NCI-H1436 treated with DMSO at 0.1 percent for 48 hours (cell line): ENCODE measurements at places on chromosomes 12 and 14.

GRCh38 chr12:123114304-123115083 is 36.4 kb downstream of the PITPNM2 start:
- no peak for DNase-seq

DNA sequence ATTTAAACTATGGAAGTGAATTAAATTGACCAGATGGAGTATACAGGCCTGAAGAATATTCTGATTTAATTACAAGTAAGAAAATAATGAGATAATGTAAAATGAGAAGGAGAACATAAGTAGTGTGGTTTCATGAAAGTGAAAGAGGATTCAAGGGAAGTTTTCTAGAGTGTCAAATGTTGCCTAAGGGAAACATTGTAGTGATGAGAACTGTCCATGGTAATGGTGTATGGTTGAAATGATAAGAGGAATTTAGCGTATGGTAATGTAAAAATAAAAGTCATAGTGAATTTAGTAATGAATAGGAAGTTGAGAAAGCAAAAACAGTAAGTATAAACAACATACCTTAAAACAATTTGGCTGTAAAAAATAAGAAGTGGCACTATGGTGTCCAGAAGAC is 1954.6 kb upstream of the FLRT2 start:
- no peak for DNase-seq

DNA sequence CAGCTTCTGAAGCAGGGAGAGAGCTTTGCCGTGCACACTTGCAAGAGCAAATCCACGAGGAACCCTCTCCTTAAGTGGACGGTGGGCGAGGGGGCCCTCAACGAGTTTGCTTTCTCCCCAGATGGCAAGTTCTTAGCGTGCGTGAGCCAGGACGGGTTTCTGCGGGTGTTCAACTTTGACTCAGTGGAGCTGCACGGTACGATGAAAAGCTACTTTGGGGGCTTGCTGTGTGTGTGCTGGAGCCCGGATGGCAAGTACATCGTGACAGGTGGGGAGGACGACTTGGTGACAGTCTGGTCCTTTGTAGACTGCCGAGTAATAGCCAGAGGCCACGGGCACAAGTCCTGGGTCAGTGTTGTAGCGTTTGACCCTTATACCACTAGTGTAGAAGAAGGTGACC is 69.0 kb downstream of the WDR20 start:
- no peak for DNase-seq

DNA sequence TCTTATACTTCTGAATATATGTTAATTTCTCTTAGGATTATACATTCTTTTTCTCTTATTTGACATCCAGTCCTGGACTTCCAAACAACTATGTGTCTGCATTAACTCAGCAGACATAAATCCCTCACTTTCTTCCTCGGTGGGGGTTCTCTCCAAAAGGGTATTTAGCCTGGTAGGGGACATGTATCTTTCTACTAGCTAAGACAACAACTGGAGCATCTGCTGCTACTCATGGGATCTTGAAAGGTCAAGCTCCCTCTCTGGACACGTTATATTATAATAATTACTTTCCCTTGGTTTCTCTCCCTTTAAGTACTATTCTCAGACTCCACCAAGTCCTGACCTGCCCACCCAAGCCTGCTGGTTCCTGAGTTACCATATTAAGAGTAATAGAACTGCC is 983.7 kb upstream of the FLRT2 start:
- no peak for DNase-seq

- no peak for DNase-seq
These were observed 127.4 kb downstream of the CRADD start for GRCh38 chr12:93804392-93805179.

DNA sequence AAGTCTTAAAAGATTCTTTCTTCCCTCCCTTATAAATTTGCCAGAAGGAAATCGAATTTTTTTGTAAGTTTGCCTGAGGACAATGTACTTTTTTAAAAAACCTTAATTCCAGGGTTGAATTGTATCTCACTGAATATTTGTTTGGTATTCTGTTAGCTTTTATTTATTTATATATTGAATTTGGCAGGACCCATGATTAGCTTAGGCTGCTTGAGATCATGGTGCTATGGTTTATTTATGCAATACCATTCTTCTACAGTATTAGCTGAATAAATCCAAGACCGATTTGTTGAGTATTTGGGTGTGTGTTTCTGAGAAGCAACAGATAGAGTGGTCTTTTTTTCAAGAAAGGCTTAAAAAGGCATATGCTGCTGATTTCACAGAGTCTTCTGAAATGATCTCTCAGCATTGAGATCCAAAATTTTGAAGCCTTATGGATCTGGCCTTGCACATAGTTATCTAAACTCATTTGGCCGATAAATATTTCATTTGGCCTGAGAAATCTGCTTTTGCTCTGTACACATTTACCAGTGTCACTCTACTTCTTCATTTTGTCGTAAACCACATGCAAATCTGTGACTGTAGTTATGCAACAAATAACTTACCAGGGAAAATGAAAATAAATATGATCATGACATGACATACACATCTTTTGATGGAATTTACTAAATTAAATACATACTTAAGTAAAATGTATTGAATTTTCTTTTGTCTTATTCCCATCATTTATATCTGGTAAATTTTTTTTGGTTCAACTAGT is 265.8 kb upstream of the FLRT2 start:
- DNase-seq: no peak

GRCh38 chr12:122946690-122947341 is 19.4 kb downstream of the ABCB9 start:
- no peak for DNase-seq

- DNase-seq: no peak
These were observed 80.3 kb upstream of the TRAF3 start for GRCh38 chr14:102696856-102697495.

GRCh38 chr12:98814254-98814653 is 169.2 kb downstream of the APAF1 start:
- peak; percentile 10 for DNase-seq

DNA sequence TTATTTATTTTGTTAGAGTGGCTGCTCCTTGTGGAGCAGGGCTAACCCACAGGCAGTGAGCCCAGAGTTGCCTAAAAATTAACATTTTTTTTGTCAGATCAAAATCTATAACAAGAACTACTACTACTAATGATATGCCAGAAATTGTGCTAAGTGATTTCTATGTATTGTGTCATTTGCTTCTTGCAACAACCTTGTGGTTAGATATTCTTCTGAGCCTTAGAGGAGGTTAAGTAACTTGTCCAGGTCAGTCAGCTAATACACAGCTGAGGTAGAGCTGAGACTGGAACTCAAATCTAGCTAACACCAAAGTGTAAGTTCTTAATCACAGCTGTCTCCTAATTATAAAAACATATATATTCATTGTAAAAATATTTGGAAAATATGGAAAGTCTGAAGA is 29.8 kb downstream of the CFL2 start:
- no peak for DNase-seq

- DNase-seq: no peak
These were observed 6.1 kb upstream of the ASIC1 start for GRCh38 chr12:50051101-50051806.

DNA sequence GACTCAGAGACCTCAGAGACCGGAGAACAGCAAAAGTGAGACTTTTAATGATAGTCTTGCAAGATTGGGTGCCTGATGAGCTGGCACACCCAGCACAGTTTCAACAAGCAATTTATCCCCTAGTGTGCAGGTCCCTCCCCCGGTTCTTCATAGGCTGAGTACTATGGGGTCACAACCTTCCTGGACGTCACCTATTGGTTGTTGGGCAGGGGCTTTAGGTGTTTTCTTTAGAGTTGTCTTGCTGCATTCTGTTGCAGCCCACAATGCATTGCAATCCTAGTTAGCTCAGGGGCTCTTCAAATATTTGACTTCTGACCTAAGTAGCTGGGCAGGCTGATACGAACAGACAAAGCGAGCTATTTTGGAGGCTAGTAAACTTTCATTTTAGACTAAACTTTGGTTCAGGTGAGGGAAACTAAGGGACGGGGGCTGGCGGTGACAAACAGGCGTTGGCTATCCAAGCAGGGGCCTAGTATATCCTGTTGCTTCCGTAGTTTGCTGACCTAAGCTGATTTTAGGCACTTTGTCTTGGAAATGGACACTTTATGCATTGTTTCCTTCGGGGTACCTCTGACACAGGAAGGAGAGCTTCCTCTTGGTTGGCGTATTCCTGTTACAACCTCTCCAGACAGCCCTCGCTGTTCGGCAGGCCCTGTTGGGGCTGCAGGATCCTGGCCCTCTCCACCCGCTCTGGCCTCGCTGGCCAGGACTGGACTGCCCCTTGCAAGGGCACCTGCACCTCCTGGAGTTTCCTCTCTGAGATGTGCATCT is 14.1 kb downstream of the SIVA1 start:
- DNase-seq: no peak

- no peak for DNase-seq
These were observed 307.7 kb downstream of the CCDC91 start for GRCh38 chr12:28497889-28498411.

GRCh38 chr14:100547633-100548294 is 39.5 kb downstream of the BEGAIN start:
- DNase-seq: peak; percentile 53

DNA sequence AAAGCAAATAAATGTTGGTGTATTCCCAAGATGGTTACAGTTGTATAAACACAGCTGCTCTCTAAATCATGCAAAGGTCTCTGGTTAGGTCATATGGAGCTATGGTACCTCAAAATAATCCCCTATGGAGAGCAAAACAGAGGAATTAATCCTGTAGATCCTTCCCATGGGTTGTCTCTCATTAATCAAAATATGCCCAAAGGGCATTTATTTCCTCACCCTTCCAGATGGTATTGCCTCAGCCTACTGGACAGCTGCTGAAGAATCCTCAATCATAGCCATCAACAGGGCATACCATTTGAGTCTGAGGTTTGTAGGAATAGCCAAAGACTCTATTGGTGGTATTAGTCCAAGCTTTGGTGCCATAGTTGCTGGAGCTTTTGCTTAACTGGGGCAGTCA is 360.9 kb downstream of the RPL10L start:
- no peak for DNase-seq

- no peak for DNase-seq
These were observed 80.1 kb downstream of the PLEKHA5 start for GRCh38 chr12:19209661-19210060.

DNA sequence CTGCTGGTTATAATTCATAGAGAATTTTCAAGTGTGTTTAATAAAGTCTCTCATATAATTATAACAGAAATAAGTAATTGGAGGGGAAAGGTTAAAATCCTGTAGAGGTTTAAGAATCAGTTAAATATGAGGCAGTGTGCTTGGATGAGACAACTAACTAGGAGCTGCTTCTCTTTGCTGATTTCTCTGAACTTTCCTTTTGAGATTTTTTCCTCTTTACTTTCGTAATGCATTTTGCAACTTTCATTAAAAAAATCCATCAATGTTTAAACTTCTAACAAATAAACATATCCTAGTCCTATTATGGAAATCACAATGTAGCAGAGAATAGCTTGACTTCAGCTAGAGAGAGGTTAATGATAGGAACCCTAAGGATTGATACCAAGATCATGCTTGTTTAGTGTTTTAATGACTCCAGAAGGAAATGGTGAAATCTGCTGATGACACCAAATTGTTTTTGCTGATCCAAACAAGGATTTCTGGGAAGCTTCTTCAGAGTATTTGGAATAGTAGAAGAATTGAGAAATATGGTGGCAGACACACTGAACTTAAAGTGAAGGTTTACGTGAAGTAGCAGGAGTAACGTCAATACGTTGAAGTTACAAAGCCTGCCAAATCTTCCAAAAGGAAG is 122.6 kb downstream of the RAD51B start:
- no peak for DNase-seq

DNA sequence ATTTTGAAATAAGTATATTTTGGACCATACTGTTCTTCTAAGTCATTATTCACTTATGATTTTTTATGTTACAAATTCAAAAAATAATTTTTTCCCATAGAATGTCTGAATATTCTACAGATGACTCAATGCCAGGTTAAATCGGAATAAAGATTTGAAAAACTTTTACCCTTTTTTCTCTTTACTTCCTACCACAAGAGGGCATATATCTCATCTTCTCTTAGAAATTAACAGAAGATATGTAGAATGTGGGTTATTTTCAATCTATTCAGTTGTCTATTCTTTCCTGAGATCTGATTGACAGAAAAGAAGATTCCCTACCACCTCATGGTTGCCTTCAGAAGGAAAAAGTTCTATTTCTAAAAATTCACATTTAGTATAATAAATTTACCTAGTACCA is 53.0 kb upstream of the KITLG start:
- DNase-seq: no peak

DNA sequence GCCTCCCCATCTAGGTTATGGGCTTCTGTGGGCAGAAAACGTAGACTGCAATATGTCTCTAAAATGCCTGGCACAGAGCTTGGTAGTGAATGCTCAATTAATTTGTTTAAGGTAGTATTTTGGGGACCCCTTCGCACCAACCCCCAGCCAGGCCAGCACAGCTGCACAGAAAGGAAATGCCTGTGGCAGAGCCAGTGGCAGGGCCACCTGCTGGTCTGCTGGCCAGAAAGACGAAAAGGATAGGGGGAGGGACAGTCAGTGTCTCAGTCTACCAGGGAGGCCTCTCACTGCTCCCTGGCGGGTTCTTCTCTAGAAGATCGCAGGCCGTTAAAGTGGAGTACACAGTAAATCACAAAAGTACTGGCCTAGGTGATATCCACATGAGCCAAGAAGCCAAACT is 3.5 kb downstream of the RAB15 start:
- DNase-seq: no peak

- no peak for DNase-seq
These were observed 240.9 kb downstream of the ETNK1 start for GRCh38 chr12:22865822-22866221.

GRCh38 chr14:81517798-81518398 is 15.8 kb downstream of the SEL1L start:
- no peak for DNase-seq

GRCh38 chr12:57475271-57476161 is 4.2 kb downstream of the ARHGAP9 start:
- no peak for DNase-seq

DNA sequence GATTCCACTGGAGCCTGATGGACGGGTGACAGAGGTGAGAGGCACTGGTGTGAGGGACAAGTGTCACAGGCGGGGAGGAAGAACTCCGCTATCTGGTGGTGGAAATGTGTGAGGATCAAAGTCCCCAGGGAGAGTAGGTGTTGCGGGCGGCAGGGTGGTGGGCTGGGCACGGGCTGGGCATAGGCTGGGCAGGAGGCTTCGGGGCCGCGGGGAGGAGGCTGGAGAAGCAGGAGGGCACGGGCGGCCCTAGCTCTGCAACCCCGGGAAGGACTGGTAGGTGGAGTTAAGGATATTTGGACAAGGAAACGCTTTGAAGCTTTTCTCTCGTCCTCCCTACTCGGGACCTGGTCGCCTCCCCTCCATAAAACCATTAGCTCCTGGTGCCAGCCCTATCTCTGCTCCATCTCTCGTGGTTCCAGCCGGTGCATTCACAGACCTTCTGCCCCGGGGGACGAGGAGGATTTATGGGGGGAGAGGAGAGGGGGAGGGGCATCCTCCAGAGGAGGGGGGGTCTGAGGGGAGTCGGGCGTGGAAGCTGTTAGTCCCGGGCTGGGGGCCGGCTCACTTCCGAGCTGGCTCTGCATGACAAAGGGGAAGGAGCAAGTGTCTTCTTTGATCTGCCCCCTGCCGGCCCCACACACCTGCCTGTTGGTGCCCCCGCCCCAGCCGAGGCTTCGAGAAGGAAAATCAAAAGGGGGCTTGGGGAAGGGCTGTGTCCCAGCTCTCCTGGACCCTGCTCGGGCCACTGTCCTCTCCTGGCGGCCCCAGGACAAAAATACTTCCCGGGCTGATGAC is 504 bp downstream of the WNT5B start:
- DNase-seq: no peak
